ENCODE measurements at places on chromosomes 1 and 21.

GRCh38 chr1:25700144-25700523 is 83.5 kb downstream of the MAN1C1 start:
- DNase-seq = no peak

DNA sequence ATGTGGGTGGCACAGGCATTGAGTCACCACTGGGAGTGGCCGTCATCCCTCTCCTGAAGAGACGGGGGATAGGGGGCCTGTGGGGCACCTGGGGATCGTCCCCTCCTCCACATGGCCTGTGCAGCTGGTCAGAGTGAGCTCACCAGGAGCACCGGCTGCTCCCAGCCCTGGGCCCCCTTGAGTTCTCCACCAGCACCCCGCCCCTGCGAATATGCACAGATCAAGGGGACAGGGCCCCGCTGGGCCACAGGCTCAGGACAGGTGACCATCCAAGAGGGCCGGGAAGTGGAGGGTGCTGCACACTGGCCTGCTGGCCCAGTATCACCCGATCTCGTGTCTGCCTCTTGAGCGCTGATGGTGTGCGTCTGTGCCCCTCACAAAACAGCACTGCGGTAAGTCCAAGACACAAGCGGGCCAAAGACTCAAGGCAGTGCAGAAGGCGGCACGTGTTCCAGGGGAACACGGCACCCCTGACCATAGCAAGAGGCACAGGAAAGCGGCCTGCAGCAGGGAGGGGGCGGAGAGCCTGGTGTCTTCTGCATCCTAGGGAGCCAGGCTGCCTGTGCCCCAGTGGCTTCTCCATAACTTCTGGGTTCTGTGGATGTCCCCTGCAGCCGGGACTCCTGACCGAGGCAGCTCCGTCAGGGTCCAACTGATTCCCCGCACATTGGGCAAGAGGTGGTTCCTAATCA is 18.1 kb upstream of the TSPEAR start:
- DNase-seq = no peak

GRCh38 chr1:164611754-164612642 is 53.0 kb downstream of the PBX1 start:
- DNase-seq = no peak

DNA sequence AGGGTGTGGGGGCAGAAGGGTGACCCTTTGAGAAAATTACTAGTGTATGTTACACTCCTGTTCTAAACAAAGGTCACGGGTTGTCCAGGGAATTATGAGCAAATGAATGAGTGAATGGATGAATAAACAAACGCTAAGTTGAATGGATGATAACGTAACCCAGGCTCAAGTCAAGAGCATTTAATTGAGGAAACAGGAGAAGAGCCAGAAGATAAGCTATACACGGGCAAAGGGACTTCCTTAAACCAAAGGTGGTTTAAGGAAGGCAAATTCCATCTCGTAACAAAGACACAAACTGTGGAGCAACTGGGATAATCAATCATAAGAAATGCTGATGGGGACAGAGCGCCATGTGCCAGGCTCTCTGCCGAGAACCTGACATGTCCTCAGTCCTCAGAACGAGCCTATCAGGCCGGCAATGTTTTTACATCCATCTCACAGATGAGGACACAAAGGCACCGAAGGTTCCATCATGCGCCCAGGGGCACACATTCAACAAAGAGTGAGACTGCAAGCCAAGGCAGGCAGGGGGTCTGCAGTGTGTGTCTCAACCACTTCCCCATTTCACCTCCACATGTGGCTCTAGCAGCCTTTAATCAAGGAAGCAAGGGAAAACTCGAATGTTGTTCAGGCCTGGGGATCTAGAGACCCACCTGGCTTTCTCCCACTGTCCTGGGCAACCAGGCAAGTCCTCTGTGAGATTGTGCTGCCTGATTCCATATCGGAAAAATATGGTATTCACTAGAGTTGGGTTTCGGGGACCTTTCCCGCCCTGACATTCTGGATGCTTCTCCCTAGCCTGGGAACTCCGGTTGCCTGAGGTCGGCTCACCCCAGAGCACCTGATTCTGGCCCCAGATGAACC is 126.8 kb upstream of the EDN2 start:
- DNase-seq = no peak

DNA sequence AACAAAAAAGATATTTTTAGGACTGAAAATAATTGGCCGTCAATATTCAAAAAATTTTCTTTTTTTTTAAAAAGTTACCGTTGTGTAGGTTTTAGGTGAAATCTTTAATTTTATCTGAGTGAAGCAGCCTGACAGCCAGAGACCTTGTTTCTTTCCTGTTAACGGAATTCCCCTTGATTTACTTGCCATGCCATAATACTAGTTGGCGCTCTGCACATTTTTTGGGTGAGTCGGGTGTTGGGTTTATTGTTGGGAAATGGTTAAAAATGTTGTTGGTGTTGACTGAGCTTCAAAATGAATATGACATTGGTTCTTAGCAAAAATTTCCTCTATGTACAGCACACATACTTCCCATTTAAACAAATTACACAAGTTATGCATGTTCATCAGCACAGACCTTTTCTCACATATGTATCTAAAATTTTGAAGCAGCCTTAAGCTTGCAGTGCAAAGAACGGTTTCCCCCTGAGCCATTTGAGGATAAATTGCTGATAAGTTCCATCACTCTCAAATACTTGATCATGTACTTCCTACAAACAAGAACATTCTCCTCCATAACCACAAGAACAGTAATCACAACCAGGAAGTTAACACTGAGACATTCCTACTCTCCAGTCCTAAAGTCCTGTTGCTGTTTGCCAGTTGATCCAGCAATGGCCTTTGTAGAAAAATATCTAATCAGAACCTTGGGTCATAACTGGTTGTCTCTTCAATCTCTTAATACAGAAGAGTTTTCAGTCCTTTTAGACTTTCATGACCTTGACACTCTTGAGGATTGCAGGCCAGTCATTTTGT is 34.2 kb downstream of the CAMTA1 start:
- no peak for DNase-seq

GRCh38 chr1:45430490-45430889 is 60.5 kb downstream of the TESK2 start:
- DNase-seq = no peak

GRCh38 chr1:41683681-41684500 is 199.4 kb upstream of the EDN2 start:
- no peak for DNase-seq

DNA sequence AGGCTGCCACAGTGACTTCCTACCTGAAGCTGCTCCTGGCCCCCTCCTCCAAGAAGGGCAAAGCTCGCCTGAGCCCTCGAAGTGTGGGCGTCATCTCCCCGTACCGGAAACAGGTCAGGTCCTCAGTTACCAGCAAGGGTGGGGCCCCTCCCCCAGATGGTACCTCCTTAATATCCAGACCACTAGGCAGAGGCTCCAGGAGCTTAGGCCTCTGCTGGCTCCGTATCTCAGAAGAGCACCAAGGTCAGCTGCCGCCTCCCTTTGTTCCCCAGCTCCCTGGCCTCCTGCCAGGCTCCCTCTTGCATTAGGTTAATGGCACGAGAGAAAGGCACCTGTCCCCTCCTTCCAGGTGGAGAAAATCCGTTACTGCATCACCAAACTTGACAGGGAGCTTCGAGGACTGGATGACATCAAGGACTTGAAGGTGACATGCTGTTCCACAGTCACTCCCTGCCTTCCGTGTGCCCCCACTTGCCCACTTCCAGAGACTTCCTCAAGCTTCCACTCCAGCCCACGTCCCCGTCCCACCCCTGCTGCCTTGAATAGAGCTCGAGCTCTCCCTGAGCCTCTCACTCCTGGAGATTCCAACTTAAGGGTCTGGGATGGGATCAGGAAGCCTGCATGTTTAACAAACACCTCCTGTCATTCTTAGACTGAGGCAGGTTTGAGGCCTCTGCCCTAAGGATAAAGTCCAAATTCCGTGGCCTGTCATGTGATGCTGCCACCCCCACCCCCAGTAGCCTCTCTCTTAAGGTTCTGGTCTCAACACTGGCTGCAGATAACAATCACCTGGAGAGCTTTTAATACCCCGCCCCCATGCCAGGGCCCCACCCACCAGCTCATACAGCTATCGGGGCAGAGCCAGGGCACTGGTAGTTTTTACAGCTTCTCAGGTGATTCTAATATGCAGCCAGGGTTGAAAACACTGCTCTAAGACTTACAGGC is 8.3 kb downstream of the RHOC start:
- DNase-seq = peak; percentile 72

GRCh38 chr1:223845037-223845809 is 524 bp downstream of the TP53BP2 start:
- DNase-seq = peak; percentile 36

- DNase-seq = no peak
These were observed 59.1 kb downstream of the LRRC53 start for GRCh38 chr1:74453277-74453676.

GRCh38 chr1:38693031-38693430 is 166.5 kb downstream of the RRAGC start:
- no peak for DNase-seq

DNA sequence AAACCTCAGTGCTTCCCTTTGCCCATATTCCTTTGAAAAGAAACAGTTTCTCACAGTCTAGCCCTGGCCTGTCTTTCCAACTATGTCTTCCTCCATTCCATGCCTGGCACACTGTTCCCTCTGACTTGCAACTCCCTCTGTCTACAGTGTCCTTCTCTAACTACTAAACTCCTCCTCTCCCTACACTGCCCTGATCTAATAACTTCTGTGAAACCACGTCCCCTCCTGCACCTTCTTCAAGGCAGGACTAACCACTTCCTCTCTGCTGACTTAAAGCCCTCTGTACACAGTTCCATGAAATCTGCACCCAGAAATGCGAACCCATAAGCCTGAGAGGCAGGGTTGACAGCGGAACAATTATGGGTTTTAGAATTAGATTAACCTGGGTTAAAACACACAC is 62.2 kb upstream of the ATP1B1 start:
- no peak for DNase-seq

DNA sequence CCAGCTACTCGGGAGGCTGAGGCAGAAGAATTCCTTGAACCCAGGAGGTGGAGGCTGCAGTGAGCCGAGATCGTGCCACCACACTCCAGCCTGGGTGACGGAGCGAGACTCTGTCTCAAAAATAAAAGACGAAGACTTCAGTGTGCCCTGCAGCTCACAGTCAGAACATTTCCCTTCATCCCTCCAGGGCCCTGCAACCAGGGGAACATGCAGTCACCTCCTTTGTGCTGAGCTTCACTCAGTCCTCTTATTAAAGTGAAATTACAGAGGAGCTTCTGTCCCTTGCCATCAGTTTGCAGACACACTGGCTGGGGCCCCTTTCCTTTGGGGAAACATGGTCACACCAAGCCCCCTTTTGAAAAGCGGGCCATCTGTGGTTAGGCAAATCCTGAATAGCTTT is 24.2 kb downstream of the FHAD1 start:
- no peak for DNase-seq

GRCh38 chr1:116943438-116943837 is 33.7 kb downstream of the PTGFRN start:
- DNase-seq = no peak

DNA sequence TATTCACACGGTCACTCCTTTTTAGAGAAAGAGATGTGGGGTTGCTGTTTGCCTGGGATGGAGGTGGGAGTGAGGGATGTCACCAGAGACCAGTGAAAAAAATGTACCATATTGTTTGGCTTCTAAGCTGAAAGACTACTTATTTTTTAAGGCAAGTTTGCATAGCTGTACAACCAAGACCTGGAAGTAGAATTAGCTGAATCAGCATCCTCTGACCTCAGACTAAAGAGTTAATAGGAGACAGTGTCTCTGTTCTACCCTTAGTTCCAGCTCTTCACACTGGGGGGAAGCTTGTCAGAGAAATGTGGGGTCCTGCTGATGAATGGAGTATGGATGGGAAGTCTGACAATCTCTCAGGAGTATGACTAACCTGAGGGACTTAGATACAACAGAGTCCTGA is 41.6 kb downstream of the SLC9C2 start:
- no peak for DNase-seq

- DNase-seq = no peak
These were observed 11.2 kb downstream of the CD160 start for GRCh38 chr1:145730467-145730866.

DNA sequence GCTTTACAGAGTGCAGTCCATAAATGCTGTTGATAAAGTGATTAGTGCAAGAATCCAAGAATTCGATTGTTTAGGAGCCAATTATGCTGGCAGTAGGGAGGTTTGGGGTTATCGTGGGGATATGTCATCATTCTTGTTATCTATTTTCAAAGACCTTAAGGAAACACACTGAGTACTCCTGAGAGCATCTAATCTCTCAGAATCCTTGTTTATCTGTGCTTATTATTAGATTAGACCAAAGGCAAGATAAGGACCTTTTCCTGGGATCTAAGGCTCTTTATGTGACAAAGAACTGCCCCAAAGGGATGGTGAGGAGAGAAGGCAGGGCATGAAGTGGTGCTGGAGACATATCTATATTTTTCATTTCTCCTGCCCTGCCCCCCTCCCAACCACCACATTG is 139.1 kb downstream of the TSEN15 start:
- no peak for DNase-seq

GRCh38 chr1:63795455-63795854 is 21.6 kb downstream of the ROR1 start:
- DNase-seq = no peak

GRCh38 chr1:196590012-196590708 is 18.1 kb downstream of the KCNT2 start:
- DNase-seq = no peak

DNA sequence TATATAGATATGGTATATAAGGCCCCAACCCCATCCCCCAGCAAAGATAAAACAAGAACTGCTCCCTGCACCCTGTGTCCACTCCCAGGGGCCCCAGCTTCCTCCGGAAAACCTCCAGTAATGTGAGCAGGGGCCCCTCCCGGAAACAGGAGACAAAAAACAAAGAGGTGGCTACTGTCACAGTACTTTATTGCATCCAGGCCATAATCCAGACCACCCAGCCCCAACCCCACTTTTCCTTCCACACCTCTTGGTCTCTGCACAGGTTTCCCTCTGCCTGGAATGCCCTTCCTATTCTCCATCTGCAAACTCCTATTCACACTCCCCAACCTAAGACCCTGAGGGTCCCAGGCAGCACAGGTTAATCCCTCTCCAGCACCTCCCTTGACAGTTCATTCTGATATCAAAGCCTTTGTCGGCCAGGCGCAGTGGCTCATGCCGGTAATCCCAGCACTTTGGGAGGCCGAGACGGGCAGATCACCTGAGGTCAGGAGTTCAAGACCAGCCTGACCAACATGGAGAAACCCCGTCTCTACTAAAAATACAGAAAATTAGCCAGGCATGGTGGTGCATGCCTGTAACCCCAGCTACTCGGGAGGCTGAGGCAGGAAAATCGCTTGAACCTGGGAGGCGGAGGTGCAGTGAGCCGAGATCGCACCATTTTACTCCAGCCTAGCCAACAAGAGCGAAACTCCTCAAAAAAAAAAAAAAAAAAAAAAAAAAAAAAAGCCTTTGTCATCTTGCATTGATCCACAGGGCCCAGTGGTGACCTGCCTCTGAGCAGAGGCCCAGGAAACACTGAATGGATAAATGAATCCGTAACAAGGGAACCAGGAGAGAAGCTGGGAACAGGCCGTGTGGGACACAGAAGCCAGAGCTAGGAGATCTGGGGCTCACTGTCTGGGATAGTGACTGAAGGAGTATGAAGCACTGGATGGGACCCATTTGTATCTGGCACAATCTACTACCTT is 2.3 kb upstream of the AUNIP start:
- DNase-seq = no peak

- no peak for DNase-seq
These were observed 2.7 kb downstream of the AKR7A2 start for GRCh38 chr1:19309123-19309813.

Measured in hematopoietic multipotent progenitor cell treated with erythropoietin and hydrocortisone succinate and interleukin-3 and kit ligand, for 15 days (in vitro differentiated cells).